ENCODE measurements at places on chromosomes 16 and 17.
A peak's percentile ranks its signal among the peaks of the same experiment; 100 is the strongest.

DNA sequence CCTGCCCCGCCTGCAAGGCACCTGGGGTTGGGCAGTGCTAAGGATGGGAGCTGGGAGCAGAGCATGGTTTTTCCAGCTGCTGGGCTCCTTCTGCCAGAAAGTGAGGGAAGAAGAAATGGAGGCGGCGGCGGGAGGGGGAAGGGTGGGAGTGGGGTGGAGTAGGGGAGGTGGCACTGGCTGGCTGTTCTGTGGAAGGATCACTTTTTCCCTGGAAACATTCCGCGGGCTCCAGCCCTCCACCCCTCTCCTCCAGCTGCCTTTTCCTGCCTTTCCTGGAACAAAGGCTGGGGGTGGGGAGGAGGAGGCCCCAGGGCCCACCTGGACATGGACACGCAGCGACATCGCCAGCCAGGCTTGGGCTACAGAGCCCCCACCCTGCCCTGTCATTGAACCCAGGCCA is 41.1 kb downstream of the CFAP20 start:
- DNase-seq: no peak

DNA sequence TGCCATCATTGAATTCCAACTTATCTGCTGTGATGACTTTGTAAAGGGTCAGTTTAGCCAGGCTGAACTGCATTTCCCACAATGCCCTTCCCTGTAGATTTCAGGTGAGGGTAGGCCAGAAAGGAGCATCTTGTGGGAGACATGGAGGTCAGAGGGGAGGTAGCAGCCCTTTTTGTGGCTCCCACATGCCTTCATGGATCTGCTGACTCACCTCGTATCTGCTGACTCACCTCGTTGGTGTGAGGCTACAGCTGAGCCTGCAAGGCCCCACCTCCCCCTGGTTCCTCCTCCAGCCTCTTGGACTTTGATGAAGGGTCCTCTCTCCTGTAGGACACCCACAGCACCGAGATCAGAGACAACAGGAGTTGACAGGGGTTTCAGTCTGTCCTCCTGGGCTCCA is 102.5 kb downstream of the SALL1 start:
- DNase-seq: no peak

GRCh38 chr17:77819497-77819896 is 139.0 kb upstream of the TNRC6C start:
- no peak for DNase-seq

- peak; percentile 51 for DNase-seq
Observed at GRCh38 chr17:45241328-45242028, 19.8 kb downstream of the FMNL1 start.

- no peak for DNase-seq
Observed at GRCh38 chr17:68296217-68297191, 5.2 kb downstream of the ARSG start.

DNA sequence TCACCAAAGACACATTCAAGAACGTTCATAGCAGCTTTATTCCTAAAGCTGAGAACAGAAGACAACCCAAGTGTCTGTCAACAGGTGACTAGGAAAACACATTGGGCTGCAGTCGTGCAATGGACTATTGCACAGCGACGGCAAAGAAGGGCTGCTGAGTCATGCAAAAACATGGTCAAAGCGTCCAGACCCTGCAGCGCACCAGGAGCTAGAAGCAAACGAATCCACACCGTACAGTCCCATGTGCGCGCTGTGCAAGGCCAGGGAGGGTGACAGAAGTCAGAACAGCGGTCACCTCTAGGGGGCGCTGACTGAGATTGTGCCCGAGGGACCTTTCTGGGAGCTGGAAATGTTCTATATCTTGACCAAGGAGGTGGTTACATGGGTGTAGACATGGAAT is 266.4 kb downstream of the MAF start:
- DNase-seq: no peak

DNA sequence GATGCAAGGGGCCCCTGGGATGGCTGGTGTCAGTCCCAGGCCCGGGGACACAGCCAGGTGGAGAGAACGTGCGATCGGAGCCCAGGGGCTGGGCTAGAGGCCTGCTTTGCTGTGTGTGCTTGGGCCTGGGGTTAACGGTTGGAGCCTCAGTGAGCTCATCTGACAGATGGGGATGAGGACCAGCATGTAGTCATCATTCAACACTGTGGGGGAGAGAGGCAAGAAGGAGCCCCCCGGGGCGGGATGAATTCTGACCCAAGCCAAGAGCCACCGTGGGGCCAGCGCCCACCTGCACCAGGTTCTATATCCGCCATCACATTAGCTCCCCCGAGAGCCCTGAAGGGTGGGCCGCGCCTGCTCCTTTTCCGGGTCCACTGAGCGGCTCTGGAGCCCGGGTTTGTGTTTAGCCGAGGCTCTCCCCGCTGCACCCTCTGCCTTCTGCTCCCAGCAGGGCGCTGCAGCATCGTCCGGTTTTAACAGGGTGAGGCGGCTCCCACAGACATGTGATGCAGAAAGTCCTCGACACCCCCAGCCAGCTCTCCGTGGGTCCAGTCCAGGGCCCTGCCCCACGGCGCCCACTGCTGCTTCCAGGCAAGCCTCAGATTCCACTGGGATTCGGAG is 365.7 kb downstream of the SEC14L1 start:
- DNase-seq: no peak

DNA sequence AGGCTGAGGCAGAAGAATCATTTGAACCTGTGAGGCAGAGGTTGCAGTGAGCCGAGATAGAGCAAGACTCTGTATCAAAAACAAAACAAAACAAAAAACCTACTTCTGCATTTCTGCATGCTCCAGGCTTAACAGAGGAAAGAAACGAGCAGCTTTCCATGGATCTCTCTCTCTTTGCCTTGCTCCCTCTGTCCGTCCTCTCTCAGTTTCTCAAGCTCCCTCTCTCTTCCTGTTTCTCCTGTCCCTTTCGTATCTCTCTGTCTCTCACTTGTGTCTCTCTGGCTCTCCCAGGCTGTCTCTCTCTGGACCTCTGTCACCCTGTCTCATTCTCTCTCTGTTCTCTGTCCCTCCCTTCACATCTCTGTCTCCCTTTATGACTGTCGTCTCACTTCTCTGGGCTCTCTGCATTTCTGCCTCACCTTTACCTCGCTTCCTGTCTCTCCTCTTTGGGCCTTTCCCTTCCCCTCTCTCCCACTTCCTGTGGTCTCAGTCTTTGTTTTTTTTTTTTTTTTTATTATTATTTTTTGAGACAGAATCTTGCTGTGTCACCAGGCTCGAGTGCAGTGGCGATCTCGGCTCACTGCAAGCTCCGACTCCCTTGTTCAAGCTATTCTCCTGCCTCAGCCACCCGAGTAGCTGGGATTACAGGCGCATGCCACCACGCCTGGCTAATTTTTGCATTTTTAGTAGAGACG is 4.1 kb upstream of the PITPNA start:
- no peak for DNase-seq

GRCh38 chr17:72121164-72122009 is 567 bp downstream of the SOX9 start:
- no peak for DNase-seq

DNA sequence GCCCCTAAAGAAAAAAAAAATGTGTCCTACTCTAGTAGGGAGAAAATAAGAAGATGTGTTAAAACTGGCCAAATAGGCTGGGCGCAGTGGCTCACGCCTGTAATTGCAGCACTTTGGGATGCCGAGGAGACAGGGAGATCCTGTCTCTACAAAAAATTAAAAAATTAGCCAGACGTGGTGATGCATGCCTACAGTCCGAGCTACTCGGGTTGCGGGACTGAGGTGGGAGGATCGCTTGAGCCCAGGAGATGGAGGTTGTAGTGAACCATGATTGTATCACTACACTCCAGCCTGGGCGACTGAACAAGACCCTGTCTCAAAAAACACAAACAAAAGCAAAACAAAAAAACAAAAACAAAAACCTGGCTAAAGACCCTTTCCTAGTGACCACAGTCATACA is 15.9 kb downstream of the ZFHX3 start:
- DNase-seq: no peak

DNA sequence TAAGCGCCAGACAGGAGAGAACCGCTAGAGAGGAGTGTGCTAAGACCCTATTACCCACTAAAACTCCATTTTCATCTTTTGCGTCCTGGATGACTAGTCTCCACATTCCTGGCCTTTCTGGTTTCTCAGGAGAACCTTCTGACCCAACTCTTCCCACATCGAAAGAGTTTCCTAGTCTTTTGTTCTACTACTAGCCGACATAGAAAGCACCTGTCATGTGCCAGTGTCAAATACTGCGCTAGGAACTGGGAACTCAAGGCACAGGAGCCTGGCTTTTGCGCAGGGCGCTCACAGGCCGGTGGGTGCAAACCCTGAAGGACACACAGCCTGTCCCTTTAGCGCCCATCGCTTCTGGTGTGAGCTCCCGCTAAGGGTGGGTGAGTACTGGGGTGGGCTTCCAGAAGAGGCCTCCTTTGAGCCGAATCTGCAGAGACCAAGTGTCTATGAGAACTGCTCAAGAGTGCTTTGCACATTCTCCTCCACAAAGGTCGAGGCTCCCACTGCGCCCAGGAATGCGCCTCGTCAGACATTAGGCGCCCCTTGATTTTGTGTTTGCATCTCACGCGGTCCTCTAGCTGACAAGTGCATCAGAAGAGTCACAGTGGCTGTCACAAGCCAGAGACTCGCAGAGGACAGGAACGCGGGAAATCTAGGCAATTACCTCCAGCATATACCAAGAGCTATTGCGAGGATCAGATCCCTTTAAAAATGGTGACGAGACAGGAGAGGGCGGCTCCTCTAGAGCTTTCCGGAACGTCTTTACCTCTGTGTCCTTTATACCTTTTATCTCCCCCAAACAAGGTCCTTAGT is 2.0 kb upstream of the PSMB3 start:
- DNase-seq: peak; percentile 51

- DNase-seq: no peak
Observed at GRCh38 chr17:47982091-47982617, 11.2 kb downstream of the CDK5RAP3 start.

- no peak for DNase-seq
Observed at GRCh38 chr17:77942112-77942988, 16.2 kb upstream of the TNRC6C start.

- DNase-seq: no peak
Observed at GRCh38 chr17:17435323-17435722, 41.5 kb upstream of the MED9 start.

GRCh38 chr17:64638552-64639203 is 23.4 kb downstream of the SMURF2 start:
- DNase-seq: no peak

GRCh38 chr16:4682616-4683254 is 10.6 kb upstream of the NUDT16L1 start:
- DNase-seq: no peak

GRCh38 chr16:58563235-58563634 is 47.9 kb downstream of the SETD6 start:
- DNase-seq: no peak

DNA sequence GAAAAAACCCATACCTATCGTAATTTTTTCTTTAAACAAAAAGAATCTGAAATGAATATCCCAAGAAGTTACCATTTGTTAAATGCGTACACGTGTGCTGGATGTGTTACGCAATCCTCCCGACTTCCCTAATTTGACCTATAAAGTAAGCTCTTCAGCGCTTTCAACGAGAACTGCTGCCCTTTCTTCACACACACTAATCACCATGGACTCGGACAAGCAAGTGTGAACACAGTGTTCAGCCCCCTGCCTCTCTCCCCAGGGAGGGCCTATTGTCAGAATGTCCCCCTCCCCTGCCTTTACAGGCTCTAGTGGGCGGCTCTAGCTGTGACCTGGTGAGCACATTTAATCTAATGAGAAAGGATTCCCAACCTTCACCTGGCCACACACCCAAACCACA is 216.1 kb downstream of the CEP112 start:
- DNase-seq: no peak

GRCh38 chr16:13839577-13839976 is 80.4 kb upstream of the ERCC4 start:
- no peak for DNase-seq

- peak; percentile 52 for DNase-seq
Observed at GRCh38 chr16:27644165-27644564, 94.2 kb downstream of the KATNIP start.

DNA sequence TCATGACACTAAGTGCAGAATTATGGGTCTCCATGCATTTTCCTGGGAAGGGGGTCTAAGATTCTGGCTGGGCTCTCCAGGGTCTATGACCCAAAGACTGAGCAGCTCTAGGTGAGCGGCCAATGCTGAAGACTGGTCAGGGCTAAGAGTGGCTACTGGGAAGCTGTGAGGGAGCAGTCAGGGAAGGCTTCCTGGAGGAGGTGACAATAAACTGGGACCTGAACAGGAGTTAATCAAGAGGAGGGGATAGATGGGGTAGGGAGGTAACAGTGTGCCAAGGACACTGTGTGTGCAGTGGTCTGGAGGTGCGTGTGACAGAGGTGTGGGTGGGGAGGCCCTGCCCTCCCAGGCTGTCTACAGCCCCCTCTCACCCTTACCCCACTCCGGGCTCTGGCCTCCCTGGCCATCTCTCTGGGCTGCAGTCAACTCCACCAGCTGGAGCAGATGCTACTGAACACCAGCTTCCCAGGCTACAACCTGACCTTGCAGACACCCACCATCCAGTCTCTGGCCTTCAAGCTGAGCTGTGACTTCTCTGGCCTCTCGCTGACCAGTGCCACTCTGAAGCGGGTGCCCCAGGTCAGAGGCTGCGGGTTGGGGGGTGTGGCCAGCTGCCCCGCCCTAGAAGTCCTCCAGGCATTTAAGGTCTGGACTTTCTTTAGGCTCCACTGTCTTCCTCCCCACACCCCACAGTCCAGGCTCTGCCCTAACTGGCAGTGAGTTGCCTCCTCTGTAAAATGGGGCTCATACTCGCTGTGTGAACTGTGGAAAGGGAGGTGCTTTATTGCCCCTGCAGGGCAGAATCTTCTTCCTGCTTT is 20.4 kb downstream of the ADGRG5 start:
- no peak for DNase-seq

- no peak for DNase-seq
Observed at GRCh38 chr17:78977681-78977943, 2.1 kb downstream of the LGALS3BP start.

DNA sequence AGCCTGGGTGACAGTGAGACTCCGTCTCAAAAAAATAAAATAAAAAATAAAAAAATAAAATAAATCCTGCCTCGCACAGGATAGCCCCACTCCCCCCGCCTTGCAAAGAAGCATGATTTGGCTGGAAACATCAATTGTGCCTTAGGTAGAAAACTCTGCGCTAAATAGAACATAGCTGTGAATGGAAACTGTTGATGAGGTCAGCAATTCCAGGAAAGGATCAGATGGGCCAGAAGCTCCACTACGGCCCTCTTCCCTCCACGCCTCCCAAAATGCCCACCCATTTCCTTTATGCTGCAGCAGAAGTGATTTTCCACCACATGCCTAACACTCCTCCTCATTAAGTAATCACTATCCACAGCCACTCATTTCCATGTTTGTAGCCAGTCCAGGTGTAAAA is 473.4 kb downstream of the XYLT1 start:
- no peak for DNase-seq

- no peak for DNase-seq
Observed at GRCh38 chr16:89458551-89458950, 31.8 kb downstream of the ANKRD11 start.

All from NCI-H524 (cell line).